ENCODE measurements at places on chromosomes 11 and 22.

DNA sequence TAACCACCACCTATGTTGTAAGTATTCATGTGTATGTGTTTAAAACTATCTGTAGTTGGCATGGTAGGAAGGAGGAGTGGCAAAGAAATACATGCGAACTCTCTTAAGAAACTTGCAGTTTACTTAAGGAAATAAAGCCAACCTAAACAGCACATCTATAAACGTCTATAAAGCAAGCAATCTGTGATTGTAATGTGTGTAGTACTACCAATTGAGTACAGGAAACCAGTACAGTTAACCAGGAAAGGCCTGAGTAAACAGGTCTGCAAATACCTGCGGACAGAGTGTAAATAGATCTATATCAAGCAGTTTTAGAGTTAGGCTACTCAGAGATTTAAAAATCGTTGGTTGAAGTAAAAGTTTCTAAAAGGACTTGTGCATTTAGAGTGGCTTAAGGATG lies 59.5 kb upstream of the AMOTL1 start:
- DNase-seq: no peak

- DNase-seq: no peak
Measured at GRCh38 chr11:84906995-84907394, 720.1 kb downstream of the DLG2 start.

DNA sequence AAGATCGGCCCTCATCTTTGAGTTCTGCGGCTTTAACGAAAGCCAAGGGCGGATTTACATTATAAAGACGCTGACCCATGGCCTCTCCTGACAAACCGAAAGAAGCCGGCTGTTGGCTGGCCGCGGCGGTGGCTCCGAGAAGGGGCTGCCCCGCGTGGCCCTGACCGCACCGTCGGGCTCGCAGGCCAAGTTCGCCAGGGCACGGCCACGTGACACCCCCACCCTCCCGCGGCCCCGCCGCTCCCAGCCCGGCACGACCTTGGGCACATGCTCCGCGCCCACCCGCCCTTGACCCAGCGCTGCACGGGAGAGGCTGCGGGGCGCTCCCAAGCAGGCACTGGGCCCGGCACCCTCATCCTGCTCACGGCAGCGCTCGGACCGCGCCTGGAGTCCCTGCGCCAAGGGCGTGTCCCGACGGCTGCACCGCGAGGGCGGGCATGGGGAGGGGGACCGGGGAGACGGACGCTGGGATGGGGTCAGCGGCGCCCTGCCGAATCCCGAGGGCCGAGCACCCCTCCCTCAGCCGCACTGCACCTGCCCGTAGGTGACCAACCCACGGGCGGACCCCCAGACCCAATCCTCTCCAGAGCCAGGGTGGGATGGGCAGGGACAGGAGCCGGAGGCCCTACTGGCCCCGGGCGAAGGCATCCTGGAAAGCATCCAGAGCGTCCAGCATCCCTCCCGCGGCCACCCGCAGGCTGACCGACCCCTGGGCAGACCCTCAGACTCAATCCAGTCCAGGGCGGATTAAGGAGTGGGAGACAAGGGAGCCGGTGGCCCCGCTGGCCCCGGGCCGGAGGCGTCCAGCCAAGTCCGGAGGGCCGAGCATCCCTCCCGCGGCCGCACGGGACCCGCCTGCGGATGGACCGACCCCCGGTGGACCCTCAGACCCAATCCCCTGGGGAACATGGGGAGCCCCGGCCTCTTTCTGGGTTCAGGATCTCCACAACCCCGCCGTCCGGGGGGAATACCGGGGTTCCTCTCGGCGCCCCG lies 759 bp downstream of the CPT1A start:
- no peak for DNase-seq

- DNase-seq: no peak
Measured at GRCh38 chr11:71962428-71963038, 33.7 kb downstream of the RNF121 start.

GRCh38 chr11:120952461-120953434 lies 71.2 kb upstream of the TBCEL start:
- peak; percentile 28 for DNase-seq

- no peak for DNase-seq
Measured at GRCh38 chr11:76270389-76270788, 64.1 kb upstream of the WNT11 start.

GRCh38 chr11:84817998-84818397 lies 809.1 kb downstream of the DLG2 start:
- DNase-seq: no peak

GRCh38 chr22:36926721-36927435 lies 13.4 kb downstream of the CSF2RB start:
- DNase-seq: no peak

DNA sequence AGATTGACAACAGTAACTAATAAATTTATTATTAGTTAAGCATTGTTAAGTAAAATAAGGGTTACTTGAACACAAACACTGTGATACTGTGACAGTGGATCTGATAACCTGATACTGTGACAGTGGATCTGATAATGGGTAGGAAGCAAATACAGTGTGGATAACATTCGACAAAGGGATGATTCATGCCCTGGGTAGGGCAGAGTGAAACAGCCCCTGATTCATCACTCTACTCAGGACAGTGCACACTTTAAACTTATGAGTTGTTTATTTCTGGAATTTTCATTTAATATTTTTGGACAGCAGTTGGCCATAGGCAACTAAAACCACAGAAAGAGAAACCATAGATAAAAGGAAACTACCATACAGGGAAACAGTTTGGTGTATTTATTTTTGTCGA lies 60.8 kb upstream of the CTSC start:
- DNase-seq: no peak

DNA sequence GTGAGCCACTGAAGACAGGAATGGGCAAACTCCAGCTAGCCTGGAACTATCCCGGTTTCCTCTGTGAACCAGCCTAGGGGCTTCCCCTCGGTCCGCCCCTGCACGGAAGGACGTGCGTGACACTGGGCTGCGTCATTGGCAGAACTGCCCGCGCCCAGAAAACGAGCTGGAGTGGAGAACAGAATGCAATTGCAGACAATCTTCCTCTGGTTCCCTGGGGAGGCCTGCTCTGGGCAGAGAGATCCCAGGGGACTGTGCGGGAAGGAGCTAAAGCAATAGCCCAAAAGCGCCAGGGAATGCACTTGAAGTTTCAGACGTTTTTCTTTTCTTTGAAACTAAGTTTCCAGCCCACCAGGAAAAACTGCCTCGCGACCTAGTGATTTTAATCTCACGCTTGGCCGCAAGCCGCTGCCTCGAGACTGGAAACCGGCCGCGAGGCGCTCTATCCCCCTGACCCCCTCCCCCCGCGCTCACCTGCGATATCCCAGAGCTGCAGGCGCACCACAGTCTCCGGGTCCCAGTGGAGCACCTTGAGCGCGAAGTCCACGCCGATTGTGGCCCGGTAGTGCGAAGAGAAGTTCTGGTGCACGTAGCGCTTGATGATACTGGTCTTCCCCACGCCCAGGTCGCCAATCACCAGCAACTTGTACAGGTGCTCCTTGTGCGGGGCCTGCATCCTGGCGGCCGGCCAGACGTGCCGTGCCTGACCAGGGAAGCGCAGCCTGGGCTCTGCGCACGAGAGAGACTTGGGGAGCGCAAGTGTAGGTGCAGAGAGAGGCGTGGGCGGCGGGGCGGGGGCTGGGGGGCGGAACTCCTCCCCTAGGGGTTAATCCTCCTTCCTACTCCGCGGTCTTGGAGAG lies at the start of gene RAB38:
TSS of gene RAB38 (minus strand) at position 735 of the 860 bp plus-strand sequence. CDS start at position 676, 59 bp downstream.
- no peak for DNase-seq

- DNase-seq: no peak
Measured at GRCh38 chr11:2759228-2760195, 59.7 kb upstream of the KCNQ1OT1 start.

GRCh38 chr22:24424001-24424900 lies 3.1 kb upstream of the ADORA2A start:
- DNase-seq: no peak

GRCh38 chr11:94671553-94672366 lies 96.4 kb upstream of the AMOTL1 start:
- no peak for DNase-seq

DNA sequence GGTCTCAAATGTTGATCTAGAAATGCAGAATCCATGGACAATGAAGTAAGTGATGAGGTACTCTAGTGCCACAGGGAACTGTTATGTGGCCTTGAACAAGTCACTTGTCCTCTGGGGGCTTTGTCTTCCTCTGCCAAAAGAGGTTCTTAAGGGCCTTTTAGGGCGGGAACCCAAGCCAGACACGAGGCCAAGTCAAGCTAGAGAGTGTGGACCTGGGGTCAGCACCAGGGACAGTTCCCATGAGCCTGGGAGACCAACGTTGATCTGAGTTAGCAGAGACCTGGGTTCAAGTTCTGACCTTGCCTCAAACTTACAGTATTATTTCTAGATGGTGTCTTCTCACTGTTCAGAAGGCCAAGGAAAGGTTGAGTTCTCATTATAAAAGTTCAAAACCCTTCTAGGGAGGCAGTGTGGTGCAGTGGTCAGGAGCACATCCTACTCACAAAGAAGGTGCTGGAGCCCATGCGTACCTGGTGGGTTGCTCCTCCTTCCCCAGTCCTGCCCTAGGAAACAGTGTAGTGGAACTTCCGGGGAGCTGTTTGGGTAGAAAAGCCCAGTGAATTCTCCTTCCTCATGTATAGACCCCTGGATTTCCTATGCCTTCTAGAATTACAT lies 121.5 kb downstream of the CHST1 start:
- no peak for DNase-seq

GRCh38 chr22:21762712-21763581 lies 27.4 kb upstream of the YPEL1 start:
- no peak for DNase-seq

Measured in activated CD4-positive, CD25-positive, alpha-beta regulatory T cell treated with anti-CD3 and anti-CD28 coated beads, Interleukin-2, amount 50 U/mL, for 16 hours (primary cell).